Activated naive CD4-positive, alpha-beta T cell treated with anti-CD3 and anti-CD28 coated beads, Interleukin-2, amount 50 U/mL, for 72 hours (primary cell): ENCODE measurements at places on chromosomes 6 and 20. TPM values are rescaled to one million over a fixed set of nuclear protein-coding genes. Genes with fewer than 3 reads are reported as not detected.

- DNase-seq, result no peak
Measured at GRCh38 chr6:117938311-117938995, 31.4 kb downstream of the SLC35F1 start.

DNA sequence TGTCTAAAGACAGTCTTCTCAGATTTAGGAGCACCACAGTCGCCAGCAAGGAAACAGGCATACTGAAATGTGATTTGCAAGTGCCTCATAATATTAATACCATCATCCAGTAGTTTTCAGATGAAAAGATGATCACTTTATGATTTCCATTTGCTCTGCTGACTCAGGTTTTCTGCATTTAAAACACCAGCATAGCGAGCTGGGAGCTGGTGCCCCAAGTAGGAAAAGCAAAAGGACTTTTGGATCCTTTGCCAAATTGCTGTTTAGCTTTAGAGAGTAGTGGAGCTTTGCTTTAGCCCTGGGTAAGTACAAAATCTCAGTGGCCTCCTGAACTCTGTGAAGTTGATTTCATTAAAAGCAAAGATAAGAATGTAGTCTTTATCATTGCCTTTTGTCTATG, 78.5 kb downstream of the JAG1 start:
- DNase-seq, result no peak

FHL5 gene
- total RNA-seq, result not detected

DNA sequence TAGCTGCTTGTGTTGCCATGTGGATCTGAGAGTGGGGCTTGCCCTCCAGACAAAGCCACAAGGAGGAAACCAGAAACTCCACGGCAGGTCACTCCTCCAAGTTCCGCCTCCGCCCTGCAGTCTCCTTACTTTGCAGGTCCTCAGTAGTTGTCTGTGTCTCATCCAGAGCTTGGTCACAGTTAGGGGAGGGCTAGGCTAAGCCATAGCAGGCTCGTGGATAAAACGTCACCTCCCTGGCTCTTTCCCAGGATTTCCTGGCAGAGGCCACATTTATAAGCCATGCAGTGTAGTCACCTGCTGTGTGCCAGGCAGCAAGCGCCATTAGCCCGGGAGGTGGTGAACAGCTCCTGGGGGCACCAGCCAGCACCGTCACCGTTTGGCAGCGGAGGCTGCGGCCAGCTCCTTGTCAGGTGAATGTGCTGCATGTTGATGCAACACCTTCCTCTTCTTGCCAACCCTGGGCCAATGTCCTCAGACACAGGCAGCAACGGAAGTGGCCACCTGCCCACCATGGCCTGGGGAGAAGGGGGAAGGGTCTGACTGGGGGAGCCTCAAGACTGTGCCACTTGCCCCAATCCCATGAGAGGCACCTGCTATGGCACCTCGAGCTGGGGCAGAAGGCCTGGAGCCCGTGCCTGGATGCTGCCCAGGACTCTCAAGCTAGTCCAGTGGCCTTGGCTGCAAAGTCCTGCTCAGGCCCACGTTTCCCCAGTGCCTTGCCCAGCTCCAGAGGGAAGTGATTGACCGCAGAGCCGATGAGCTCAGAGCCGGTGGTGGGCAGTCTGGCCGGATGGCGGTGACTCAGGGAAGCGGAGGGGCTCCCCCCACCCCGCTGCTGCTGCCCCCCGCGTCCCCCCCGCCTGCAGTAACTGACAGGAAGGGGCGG, 39.0 kb upstream of the SLCO4A1 start:
- no peak for DNase-seq

GRCh38 chr6:127435626-127436220, 23.5 kb downstream of the KIAA0408 start:
- DNase-seq, result no peak

WFDC10B gene
- total RNA-seq, result not detected

DNA sequence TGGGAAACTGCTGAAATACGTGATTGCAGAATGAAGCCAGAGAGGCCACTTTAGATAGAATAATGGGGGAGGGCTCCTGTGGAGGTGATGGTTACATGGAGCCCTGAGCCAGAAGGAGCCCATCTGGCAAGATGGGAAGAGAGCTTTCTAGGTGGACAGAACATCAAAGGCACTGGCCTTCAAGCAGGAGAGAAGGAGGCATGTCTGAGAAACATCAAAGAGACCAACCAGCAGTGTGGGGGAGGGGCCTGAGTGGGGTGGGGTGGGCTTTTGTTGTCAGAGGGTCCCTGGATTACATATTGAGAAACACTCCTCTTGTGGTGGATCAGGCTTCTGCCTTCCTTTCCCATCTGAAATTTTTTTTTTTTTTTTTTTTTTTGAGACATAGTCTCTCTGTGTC, 1.9 kb upstream of the KCNG1 start:
- DNase-seq, result no peak

- no peak for DNase-seq
Measured at GRCh38 chr6:168648240-168649125, 207.5 kb downstream of the SMOC2 start.

DNA sequence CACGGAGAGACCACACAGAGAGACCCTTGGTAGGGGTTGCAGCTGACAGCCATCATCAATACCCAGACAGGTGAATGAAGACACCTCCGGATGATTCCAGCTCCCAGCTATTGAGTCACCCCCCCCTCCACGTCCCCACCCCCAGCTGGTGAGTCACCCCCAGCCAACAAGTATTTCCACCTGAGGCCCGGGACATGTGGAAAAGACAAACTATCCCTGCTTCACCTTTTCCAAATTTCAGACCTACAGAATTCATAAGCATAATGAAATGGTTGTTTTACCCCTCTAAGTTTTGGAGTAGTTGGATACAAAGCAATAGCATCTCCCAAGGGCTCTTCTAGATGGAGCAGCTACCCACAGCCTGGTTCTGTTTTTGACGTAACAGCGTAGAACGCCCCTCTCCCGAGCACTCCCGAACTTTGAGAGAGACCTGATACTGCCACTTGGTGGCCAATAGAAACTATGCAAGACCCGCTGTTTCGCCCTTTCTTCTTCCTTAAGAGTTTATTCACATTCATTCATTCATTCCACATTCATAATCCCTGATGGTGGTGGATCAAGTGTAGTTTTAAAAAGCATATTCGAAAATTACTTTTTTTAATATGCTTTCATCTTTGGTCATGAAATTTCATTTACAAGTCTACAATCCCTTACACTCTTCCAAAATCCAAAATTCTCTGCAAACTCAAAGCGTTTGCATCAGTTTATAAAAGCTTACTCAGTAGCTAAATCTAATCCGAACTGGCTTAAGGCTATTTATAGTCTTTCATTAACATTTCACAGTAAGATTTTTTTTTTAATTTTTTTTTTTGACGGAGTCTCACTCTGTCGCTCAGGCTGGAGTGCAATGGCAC, 15.1 kb upstream of the PPP1R16B start:
- DNase-seq, result no peak

GRCh38 chr20:44649976-44650375, 1.5 kb downstream of the ADA start:
- DNase-seq, result no peak

DNA sequence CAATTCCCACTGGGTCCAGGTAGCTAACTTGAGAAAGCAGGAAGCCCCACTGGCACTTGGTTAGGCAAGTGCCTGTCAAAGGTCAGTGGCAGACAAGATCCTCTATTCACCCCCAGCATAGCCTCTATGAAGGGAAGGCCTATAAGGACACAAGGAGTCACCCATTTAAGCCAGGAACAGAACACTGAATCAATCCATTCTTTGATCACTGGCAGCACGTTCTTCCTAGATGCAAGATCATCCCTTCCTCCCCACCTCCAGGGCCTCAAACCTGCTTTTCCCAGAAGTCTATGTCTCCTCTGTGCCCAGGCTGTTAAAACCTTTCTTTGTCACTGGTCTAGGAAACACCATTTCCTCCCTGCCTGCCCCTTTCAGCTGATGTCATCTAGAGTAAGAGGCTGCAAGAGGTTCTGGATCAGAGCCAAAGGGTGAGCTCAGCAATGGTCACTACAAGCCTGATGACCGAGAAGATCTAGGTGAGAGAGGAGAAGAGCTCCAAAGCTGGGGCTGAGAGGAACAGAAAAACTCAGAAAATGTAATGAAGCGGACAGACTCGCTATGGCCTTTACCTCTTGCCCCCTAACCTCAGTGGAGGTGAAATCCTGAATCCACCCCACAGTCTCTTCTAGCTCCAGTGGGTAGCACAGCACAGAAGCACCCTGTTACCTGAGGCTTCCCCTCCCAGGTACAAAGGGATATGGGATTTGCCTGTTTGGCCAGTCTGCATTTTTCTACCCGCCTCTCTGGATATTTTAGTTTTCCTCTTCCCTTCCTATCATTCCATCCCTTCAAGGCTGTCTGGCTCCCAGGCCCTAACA, 1.8 kb downstream of the GTPBP2 start:
- peak; percentile 62 for DNase-seq

MOXD1 gene
- 0.07 TPM for total RNA-seq

GRCh38 chr6:125818772-125819260, 28.1 kb downstream of the NCOA7 start:
- no peak for DNase-seq

MOG gene
- not detected for total RNA-seq

DNA sequence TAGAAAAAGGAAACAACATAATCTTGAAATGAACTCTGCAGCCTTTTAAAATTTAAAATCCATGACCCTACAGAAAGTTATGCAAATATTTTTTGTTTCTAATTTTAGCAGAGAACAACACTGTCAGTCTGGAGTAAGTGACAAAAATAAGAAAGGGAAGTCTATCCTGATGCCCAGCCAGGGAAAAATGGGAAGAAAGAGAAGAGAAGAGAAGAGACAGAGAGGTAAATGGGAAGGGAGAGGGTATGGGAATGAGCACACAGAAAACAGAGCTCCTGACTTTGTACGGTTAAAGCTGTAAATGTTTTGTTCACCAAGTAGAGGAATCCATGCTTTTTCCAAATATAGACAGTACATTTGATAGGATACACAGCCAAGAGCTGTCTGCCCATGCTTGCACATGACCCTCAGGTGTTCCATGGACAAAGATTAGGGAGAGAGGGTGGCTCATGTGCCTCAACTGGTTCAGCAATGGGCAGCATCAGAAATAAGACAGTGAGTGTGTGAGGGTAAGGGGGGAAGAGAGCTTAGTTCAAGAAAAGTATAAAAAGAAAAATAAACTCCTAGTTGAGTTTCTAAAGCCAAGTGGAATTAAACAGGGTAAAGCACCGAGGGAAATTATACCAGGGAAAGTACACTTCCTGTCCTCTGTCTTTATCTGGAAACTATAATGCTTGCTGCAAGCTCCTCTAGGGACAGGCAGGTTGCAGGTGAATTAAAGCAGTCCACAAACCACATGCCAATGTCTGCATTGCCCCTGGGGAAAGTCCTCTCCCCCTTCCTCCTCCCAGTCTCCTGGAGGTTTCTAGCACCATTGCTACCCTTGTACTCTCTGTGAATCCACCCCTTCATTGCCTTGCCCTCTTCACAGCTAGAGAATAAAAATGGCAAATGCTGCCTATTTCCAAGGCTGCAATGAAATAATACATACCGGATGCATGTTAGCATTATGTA, 30.0 kb downstream of the MAP3K5 start:
- no peak for DNase-seq

GRCh38 chr6:111113336-111114086, 26.2 kb downstream of the SLC16A10 start:
- peak; percentile 41 for DNase-seq

CDC25B gene
- total RNA-seq, result 72.9 TPM

DNA sequence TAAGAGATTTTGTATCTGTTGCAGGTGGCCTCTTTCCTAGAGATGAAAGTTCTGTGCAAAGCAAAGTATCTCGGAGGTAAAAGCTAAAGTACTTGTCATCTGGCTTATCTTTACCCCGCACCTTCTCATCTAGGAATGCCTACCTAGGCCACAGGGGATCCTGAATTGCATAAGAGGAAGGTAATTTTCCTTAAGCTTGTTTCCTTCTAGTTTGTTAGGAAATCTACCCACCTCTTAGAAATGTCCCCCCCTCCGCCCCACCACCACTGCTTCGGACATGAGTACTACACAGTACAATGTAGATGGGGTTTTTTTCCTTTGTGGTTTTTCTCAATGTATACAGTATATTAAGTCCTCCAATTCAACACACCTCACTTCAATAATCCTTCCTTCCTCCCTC, 21.5 kb downstream of the FOXC1 start:
- DNase-seq, result no peak

PAK5 gene
- not detected for total RNA-seq

TMEM244 gene
- total RNA-seq, result not detected

DNA sequence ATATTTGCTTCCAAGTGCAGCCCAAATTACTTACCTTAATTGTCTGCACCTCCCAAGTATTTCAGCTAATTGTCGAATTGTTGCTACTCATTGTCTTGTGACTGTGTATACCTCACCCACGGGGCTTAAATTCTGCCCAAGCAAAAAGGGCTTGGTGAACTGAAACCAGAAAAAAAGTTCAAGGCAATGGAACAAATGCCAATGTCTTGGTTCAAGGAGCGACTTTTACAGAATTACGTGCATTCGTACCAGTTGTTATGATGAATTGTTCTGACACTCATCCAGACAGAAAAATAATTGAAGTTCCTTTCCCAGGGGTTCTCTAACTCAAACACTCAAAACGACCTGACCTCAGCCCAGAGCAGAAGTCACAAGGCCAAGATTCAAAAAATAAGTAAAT, 13.9 kb upstream of the PXDC1 start:
- no peak for DNase-seq

DNA sequence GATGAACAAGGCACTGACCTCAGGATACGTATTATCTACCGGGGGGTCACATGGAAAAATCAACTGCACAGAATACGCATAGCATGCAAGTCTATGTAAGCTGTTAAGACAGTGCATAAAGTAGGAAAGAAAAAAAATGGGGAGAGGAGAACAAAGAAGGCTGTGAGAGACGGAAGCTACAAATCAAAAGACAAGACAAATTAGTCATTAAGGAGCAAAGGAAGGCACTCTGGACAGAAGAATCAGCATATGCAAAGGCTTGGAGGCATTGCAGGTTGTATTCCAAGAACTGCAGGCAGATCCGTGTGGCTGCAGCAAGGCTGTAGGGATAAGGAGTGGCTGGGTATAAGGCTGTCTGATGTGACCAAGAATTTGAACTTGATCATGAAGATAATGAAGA, 89.0 kb downstream of the NRSN1 start:
- no peak for DNase-seq

GRCh38 chr6:116277124-116277523, 2.6 kb downstream of the TSPYL1 start:
- DNase-seq, result no peak

- no peak for DNase-seq
Measured at GRCh38 chr6:144534180-144534579, 249.0 kb downstream of the UTRN start.

- DNase-seq, result no peak
Measured at GRCh38 chr6:23349521-23350147, 776.4 kb upstream of the NRSN1 start.

GABRR2 gene
- total RNA-seq, result 0.29 TPM

- no peak for DNase-seq
Measured at GRCh38 chr20:23826541-23827021, at the start of gene CST2. Gene CST2, minus strand, starts transcription at chr20:23826729. Its CDS starts 69 bp downstream, at chr20:23826660.

VWA7 gene
- total RNA-seq, result 0.68 TPM

DNA sequence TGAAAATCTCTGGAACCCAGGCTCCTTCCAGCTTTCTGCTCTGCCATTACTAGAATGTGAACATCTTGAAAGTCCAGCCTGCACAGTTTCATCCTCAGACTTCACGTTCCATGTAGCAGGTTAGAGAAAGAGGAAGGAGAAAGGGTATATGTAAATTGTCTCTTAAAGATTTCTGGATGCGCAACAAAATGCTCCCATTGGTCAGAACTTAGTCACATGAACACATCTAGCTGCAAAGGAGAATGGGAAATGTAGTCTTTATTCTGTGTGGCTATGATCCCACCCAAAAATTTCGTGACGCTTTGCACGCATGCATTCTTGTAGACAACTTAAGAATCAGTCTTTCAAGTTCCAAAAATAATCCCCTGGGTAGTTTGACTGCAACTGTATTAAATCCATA, 46.4 kb upstream of the CHD6 start:
- no peak for DNase-seq

BEND6 gene
- total RNA-seq, result not detected

GRCh38 chr6:34688956-34689355, 7.6 kb downstream of the ILRUN start:
- no peak for DNase-seq

PRDM13 gene
- total RNA-seq, result not detected
